NCI-H2081 treated with DMSO at 0.1 percent for 48 hours (cell line): ENCODE measurements at places on chromosomes 13 and 19.

- DNase-seq, result no peak
Observed at GRCh38 chr13:56530096-56530495, 610.6 kb upstream of the PRR20A start.

- no peak for DNase-seq
Observed at GRCh38 chr19:1122972-1123363, 19.2 kb downstream of the GPX4 start.

DNA sequence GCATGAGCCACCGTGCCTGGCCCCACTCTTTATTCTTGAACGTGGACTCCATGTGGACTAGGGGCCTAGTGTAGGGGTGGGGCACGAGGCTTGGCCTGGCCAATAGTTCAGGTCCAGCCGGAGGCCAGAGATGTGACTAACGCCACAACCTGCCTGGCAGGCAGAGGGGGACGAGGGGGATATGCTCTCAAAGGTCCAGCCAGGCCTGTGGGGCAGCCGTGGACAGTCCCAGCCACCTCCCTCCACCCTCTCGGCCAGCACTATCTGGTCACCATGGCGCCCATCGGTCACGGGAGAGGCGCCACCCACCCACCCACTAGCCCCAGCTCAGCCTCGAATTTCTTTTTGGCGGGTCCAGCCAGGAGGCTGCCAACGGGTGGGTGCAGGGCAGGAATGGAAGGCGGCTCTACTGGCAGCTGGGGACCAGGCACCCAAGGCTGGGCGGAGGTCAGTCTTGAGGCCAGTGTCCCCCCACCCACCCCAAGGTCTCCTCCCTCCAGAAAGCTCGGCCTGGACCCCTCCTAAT lies 2.2 kb upstream of the CERS1 start:
- no peak for DNase-seq

DNA sequence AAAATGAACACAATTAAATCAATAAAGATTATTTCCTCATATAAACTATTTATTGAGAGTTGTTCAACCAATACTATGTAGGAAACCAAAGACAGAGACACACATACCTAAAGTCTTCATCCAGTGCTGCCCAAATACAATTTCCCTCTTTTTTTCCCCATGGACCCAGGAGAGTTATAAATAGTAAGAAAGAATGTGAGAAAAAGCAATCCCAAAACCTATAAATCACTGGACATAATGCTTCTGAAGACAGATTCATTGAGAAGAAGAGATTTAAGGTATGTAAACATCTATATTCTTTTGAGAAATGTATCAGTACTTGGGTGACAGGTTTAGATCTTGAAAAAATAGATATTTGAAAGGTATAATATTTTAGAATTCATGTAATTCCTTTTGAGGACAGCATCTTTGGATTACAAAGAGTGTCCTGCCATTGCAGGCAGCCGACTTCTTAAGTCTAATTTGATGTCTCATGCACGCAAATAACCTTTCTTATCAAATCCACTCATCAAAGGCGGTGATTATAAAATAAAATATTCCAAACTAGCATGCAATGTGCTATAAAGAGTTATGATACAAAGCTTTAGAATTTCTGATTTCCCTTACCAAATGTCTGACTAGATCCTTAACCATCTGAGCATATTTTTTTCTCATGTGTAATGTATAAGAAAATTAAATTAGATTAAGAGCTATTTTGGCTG lies 739.4 kb downstream of the LIG4 start:
- no peak for DNase-seq

DNA sequence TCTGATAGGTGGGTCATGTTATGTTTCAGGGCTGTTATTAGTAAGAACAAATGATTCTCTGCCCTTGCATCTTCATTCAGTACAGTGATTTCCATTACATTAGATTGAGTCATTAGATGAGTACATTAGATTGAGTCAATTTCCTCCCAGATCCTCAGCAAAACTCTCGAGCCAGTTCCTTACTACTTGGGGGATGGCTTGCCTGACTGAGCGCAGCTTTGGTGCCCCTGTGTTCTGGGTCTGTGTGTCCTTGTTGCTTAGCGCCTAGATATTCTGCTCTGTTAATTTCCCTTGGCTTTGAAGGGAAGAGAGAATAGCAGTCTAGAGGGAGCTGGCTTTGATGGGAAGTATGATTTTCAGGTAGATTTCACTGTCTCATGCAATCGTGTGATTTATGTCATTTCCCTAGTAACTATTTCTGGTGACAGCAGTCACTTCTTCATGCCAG lies 19.1 kb upstream of the SCEL start:
- no peak for DNase-seq

DNA sequence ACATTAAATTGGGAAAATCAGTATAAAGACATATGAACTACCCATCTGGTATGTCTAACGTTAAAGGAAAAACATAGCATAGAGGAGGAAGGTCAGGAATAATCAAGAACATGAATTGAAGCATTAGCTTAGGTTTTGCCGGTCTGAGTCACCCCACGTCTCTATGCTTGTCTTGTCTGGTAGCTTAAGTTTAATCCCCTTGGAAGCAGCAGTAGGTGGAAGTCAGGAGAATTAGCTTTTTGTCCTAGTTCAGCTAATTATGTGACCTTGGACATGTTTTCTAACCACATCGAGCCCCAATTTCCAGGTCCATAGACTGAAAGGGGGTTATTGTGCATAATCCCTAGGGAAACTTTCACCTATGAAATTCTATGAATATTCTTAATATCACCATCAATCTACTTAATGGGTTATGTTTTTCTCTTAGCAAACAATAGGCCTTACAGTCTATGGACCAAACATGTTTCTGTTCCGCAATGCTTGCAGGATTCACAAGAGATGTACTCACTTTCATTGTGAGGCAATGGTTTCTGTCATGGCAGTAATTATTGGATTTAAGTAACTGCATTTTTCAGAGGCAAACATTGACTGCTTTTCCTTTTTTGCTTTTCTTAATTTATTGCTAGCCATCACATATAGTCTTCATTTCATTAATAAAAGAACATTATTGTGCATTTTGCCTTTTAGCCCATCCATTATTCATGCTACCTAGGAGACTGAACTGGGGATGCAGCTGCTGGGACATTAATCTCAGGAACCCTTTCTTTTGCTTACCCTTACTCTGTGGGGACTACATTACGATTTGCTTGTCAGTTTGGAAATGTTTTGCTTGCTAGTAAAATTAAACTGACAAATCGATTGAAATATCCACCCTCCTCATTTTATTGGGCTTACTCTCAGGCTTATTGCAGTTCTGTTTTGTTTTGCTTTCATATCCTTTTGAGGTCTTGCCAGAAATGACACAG lies 304.8 kb upstream of the MAB21L1 start:
- no peak for DNase-seq

DNA sequence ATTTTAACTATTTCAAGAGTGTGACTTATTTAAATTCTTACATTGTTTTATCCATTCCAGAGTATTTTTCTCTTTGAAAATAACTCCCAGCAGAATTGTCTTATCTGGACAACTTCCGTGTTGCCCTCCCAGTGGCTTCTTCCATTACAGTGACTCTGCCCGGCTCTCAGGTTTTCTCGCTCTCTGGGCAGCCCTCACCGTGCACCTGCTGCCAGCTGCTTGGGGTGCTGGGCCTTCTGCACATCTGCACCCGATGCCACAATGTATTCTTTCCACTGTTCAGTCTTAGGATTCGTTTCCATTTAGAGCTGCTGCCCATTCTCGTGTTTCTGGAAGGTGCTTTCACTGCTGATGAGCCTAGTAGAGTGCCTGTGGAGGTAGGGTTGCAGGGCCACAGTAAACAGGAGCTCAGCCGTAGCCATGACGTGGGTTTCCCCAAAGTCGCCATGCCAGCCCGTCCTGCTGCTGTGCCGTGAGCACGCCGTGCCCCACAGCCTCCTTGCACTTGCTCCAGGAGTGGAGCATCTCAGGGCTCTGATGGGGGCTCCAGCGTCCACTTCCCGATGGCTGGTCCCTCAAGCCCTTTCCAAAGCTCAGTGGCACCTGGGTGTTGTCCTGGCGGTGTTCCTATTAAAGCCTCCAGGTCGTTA lies 46.1 kb upstream of the DCUN1D2 start:
- no peak for DNase-seq

DNA sequence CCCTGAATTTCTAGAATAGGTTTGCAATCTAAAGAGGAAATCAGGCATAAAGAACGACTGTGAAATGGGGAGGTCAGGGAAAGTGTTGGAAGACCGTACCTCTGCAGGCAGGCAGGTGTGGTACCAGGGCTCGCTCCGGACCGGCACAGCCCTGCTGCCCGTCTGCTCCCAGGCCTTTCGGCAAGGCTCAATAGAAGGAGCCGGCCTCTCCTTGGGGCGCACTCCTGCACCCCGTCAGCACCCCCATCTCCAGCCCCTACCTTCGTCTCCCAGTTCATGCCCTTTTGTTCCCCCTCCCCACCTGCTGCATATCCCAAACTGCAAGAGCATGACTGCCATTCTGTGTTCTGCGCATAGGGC lies 139.8 kb upstream of the SOX1 start:
- no peak for DNase-seq
